CD8-positive, alpha-beta T cell (primary cell): ENCODE measurements at places on chromosomes 13 and 19.
A peak's percentile ranks its signal among the peaks of the same experiment; 100 is the strongest.

DNA sequence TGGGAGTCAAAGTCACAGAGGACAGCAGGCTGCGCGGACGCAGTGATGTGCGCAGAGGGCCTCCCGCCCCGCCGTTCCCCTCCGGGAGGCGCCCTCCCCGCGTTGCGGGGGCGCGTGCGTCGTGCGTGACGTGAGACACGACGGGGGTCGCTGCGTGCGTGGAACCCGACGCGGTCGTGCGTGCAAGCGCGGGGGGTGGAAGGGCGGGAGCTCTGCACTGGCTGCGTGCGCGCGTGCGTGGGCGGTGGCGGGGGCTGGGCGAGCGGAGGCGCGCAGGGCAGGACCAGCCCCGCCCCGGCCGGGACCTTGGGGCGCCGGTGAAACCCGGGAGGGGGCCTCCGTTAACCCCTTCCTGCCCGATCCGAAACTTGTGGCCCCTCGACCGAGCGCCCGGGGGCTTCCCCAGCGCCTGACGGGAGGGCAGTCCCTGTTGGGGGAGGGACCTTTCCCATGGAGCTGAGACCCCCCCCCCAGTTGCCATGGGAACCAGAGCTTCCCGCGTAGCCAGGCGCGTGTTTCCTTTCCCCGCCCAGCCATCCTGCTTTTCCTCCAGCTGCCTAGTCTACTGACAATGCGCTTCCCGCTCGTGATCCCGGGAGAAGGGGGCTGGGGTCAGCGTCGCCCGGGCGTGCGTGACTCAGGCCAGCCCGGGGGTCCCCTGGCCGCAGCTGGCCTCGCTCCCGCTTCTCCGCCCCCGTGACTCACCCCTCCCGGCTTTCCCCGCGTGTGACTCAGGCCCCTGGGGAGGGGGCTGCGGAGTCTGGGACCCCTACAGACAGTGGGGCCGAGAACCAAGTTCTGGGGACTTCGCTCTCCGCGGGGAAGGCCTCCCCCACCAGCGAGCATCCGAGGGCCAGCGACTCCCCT is 7.3 kb upstream of the HOOK2 start:
- DNase-seq: peak; percentile 98

DNA sequence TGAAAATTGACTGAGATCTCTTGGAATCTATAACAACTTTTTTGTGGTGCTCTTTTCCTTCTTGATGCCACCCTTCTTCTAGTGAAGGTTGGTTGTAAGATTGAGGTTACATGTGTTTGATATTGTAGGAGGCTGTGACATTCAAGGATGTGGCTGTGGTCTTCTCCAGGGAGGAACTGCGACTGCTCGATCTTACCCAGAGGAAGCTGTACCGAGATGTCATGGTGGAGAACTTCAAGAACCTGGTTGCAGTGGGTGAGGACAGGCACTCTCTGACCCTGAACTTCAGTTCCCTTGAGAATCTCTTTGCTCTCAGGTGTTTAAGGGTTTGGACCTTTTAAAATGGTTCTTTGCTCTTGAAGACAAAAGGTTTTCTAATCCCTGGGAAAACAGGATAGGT is 16.0 kb downstream of the ZNF227 start:
- DNase-seq: no peak

DNA sequence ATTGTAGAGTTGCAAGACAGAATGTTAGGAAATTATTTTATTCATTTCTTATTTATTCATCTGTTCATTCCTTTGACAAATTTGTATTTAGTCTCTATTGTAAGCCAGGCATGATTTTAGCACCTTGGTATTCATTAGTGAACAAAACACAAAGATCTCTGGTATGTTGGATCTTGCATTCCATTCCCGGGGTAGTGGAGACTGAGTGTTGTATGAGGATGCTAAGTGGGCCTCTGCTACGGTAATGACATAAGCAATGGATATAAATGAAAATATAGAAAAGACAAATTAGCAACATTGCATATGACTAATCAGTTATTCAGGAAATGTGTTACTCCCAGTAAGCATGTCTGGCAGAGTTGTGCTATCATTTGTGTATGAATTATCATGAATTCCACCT is 449.3 kb downstream of the PCDH17 start:
- DNase-seq: no peak

GRCh38 chr13:100297413-100297812 is 208.5 kb downstream of the PCCA start:
- DNase-seq: no peak

DNA sequence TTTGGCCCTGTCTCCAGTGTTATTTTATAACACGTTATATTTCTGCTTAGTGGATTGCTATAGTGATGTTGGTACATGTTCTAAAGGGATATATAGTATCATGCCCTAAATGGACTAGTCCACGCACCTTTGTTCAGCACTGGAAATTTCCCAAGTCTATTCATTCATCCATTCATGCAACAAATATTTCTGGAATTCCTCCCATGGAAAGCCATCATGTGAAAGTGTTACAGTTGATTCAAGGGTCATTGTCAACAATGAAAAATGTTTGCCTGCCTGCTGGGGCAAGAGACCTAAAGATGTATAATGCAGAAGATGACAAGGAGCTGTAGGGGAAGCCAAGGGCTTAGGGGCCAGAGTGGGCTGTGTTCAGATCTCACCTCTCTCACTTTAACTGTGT is 10.8 kb upstream of the HSPH1 start:
- DNase-seq: no peak

- DNase-seq: no peak
Measured at GRCh38 chr19:38078302-38078930, 145.6 kb downstream of the DPF1 start.
